Naive thymus-derived CD8-positive, alpha-beta T cell (primary cell): ENCODE measurements at places on chromosomes 3 and 15.
A peak's percentile ranks its signal among the peaks of the same experiment; 100 is the strongest.

DNA sequence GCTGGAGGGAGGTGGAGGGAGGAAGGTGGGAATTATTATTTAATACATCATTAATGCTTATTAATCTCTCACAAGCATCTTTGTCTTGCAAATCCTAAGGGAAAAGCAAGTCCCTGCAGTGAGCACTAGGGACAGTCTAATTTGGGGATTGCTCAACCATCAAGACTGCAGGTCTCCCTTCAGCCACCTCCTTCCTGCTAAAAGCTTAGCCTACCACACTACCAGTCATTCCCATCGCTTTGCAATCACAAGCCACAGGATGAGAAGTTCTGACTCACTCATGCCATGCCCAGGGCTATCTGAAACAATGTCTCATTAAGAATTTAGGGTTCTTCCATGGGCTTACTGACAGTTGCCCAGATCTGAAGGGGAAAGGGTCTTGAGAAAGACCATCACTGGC, 51.0 kb upstream of the EIF1B start:
- DNase-seq = no peak

GRCh38 chr3:126259411-126260391, 79.3 kb upstream of the ALDH1L1 start:
- DNase-seq = no peak

DNA sequence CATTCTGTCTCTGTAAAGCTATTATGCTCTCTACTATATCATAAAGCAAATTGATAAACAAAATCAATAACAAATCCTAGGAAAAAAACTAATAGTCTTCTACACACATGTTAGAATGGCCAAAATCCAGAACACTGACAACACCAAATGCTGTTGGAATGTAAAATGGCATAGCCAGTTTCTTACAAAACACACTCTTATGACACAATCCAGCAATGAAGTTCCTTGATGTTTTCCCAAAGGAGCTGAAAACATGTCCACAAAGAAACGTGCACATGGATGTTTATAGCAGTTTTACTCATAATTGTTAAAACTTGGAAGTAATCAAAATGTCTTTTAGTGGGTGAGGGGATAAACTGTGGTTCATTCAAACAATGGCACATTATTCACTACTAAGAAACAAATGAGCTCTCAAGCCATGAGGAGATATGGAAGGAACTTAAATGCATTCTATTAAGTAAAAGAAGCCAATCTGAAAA, 32.7 kb downstream of the CADM2 start:
- DNase-seq = no peak

- DNase-seq = no peak
Observed at GRCh38 chr3:41708176-41708575, 253.7 kb downstream of the ULK4 start.

DNA sequence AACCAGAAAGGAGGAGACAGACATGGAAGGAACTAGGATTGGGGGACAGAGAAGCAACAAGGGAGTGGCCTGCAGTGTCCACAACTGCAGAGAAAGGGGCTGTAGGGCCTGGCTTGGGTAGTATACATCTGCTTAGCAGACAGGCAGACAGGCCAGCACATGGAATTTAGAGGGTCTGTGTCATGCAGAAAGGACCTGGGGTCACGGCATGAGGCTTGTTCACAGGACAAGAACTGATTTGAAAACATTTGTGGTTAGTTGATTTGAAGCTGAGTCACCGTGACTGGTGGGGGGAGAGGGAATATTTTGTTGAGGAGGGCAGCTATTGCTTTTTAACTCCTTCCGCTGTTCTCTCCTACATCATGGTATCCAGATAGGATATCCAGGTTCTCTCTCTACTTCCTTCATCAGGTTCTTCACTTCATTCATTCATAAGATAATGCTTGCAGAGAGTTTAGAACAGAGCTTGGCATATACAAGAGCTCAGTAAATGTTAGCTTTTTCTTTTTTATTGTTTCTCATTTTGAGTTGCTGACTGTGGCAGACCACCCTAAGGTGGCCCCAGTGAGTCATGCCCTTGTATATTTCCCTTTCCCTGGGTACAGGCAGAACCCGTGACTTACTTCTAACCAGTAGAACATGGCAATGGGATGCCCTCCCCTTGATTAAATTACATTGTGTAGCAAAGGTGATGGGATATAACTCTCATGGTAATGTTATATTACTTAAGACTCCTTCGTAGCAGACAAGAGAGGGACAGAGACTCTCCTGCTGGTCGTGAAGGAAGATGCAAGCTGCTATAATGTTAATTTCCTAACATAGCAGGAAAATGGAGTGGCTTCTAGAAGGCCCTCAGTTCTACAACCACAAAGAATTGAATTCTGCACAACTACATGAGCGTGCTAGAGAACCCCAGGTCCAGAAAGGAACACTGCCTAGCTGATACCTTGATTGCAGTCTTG, 95.0 kb upstream of the NMNAT3 start:
- DNase-seq = no peak

DNA sequence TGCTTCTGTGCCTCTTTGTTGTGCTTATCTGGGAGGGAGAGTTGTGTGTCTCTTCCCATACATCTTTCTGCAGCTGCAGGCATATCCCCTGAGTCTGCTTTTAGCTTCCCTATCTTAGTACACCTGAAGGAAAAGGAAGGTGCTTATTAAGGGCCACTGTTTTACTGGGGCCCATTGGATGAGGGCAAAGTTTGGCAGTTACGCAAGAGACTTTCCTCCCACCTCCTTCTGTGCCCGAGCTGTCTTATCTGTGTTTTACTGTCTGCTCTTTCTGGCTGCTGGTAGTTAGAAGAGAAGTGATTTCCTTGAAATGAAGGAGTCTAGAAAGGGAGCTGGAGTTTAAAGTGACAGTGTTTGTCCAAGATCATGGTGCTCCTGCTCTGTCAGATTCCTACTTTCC, 66.5 kb downstream of the GABRG3 start:
- DNase-seq = no peak

- no peak for DNase-seq
Observed at GRCh38 chr3:148206446-148206845, 491.3 kb upstream of the AGTR1 start.

DNA sequence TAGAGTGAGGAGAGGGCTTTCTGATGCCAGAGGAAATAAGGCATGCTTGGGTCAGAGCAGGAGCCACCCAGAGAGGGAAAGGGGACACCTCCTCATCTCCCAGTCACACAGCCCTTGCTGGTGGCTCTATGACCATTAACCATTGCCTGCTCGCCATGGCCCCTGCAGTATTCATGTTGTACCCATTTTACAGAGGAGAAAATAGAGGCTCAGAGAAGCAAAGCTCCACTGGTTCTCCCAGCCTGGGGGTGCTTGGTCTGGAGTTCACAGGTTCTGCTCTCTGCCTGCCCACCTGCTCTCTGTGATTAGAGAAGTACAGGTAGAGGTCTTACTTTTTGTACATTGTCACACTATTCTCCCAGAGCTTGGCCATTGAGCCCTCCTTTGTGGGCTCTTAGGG, 56.2 kb downstream of the LINGO1 start:
- DNase-seq = no peak

DNA sequence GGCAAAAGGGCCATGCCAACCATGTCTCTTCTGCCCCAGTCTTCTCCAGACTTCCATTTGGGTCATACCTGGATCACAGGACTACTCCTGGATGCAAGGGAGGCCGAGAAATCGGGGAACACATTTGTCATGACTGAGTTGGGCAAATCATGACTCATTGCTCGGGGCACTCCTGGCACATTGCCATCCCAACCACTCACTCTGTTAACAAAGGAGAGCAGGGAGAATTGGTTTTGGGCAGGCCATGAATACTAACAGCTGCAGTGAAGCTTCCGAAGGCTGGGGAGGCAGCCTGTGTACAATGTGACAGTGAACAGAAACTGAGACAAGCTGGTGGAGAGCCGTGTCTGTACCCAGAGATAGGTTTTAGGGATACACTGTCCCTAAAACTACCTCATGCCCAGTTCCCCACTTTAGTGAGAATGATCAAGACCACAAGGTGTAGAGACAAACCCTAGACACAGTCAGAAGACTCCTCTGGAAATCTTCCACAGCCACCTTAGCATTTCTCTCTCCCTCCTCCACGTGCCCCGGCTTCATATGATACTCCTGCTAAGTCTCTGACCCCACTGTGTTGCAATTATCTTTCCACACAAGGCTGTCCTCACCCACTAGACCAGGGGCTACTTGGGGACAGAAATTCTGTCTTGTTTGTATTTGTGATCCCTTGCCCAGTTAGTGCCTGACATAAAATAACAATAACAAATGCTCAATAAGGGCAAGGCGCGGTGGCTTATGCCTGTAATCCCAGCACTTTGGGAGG, 10.5 kb upstream of the BUB1B start:
- DNase-seq = no peak

DNA sequence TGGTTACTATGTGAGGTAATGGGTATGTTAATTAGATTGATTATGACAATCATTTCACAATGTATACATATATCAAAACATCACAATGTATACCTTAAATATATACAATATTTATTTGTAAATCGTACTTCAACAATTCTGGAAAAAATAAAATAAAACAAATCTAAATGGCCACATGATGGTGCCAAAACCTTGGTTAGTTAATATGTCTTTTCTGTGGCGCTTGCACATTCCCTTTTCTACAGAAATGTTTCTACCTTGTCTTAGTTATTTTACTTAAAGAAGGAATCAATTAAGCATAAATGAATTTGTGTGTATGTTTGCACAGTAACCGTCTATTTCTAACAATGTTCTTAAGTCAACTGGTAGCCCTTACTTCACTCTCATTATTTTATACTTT, 53.4 kb downstream of the OXSM start:
- no peak for DNase-seq

DNA sequence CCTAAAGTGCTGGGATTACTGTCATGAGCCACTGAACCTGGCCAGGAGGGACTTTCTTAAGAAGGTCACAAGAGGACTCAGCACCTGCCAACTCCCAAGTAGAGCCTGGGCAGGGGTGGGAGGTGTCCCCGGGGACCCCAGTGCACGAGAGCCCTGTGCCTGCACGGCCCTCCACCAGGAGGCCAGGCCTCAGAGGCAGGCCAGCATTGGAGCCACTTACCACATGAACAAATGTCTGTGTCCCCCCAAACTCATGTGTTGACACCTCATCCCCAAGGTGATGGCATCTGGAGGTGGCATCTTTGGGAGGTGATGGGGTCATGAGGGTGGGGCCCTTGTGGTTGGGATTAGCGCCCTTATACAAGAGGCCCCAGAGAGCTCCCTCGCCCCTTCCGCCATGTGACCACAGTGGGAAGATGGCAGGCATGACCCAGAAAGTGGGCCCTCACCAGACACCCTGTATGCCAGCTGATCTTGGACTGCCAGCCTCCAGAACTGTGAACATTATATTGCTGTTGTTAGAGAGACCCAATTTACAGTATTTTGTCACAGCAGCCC, 3.2 kb upstream of the RPUSD3 start:
- no peak for DNase-seq

GRCh38 chr3:50972029-50972428, 297.3 kb downstream of the DOCK3 start:
- DNase-seq = no peak

DNA sequence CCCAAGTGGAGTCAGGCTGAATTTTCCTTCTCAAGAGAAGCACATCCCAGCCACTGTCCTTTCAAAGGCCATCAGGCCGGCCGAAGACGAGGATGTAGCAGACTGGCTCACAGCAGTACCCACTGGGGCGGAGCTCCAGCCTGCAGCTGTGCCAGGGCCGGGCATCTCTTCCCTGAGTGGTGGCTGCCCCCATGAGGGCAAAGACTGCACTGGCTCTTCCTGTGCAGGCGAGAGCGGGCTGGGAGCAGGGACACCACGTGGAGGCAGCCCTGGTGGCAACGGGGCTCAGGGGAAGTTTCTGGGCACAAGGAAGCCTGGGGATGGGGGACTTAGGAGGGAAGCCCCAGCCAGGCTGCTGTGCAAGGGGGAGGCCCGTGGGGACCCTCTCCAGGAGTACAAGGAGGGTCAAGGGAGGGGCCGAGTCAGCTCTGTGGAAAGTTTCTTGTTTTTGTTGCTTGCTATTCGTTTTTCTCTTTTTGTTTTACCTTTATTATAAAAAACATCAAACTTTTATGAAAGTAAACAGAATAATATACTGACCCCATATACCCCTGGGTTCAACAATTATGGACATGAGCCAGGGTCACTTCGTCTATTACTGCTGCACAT, 66.1 kb downstream of the RPN1 start:
- no peak for DNase-seq

DNA sequence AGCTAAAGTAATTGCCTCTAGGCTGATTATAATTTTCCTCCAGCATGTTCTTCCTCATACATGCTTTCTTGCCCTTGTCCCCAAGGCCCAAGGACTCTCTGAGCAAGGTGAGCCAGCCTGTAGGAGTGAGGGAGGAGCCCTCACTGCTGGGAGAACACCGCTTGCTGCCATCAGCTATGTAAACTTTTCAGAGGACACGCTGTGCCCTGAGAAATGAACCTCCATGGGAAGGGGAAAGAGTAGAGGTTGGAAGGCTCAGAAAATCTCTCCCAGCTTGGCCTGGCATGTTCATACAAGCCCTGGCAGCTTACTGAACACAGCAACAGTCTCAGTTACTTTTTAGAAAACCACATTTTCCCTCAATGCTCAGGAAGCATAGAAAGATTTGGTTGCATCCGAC, 103.0 kb upstream of the SLC24A5 start:
- DNase-seq = no peak

DNA sequence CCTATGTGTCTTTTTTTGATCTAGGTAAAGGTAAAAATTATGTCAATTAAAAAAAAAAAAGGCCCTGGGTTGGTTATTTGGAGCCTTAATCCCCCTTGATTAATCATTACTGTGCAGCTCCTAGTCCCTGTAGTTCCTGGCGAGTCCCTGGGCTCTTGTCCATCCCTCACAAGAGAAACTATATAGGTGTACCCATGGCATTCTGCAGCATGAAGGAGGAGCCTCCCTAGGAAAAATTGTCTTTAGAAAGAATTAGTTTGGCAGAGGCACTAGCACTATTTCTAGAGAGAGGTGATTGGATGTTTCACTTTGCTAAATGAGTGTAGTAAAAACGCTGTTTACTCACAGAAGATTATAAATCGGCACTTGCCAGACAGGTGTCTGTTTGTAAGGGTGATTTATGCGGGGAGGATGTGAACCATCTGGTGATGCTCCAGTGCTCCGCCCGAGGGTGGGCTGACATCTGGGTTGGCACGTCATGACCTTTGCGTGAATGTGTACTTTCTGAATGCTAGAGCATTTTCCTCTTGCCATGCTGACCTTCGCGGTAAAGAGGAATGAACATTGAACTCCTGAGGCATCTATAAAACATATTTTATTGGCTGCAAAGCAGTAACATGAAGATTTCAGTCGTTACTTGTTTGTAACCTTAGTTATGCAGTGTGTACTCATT, 12.6 kb downstream of the PLCL2 start:
- peak; percentile 41 for DNase-seq

DNA sequence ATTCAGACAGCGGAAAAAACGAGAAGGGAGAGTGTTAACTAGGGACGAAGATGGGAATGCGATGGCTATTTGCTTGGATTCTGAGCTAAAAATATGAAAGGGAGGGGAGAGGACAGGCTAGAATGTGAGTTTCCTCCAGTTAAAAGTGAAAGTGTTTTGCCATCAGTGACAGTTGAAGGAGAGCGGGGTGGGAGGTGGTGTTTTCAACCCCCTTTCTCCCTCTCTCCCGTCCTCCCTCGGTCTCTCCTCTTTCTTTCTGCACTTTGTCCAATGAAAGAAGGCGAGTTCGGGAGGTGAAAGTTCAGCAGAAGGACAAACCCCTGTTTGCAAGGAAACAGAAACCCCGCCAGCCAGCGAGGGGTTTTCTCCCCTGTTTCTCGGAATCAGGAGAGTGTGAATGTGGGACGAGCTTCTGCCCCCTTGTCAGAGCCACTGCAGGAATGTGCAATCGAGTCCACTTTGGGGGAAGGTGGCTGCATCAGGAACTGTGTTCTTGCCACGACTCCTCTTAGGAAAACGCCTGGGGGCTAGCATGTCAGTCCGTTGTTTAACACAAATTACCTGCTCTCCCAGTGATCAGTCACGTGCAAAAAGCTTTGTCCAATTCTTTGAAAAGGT, 975 bp upstream of the FOXP1 start:
- peak; percentile 44 for DNase-seq
